ENCODE measurements at places on chromosomes 1 and 21.

DNA sequence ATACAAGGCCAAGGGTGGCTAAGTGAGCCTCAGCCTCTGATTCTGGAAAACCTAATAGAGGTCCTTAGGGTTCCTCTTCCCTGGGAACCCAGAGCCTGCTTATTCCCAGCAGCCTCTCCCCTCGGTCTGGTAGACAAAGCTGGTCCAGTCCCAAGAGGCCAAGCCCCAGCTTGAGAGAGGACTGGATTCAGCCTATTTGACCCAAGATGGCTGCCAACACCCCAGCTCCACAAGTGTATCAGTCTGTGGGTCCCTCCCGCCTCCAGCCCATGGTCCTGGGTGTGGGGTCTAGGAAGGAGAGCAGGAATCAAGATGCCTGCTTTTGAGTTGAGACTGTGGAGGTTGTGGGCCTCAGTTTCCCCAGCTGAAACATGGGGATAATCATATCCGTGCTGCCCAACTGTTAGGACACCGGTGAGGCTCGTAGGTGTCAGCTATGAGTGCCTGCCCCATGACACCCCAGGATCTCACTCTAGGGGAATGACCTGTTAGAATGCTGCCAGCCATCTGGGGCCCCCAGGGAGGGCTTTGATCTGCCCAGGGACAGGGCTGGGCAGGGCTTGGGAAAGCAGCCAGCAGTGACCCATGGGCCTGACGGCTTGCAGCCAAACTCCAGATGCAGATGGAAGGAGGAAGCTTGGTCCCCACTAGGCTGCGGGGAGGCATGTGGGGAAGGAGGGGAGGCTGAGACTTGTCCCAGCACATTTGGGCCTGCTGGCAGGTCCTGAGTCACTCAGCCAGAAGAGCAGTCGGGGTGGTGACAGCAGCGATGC lies 45.4 kb downstream of the NUAK2 start:
- no peak for DNase-seq

DNA sequence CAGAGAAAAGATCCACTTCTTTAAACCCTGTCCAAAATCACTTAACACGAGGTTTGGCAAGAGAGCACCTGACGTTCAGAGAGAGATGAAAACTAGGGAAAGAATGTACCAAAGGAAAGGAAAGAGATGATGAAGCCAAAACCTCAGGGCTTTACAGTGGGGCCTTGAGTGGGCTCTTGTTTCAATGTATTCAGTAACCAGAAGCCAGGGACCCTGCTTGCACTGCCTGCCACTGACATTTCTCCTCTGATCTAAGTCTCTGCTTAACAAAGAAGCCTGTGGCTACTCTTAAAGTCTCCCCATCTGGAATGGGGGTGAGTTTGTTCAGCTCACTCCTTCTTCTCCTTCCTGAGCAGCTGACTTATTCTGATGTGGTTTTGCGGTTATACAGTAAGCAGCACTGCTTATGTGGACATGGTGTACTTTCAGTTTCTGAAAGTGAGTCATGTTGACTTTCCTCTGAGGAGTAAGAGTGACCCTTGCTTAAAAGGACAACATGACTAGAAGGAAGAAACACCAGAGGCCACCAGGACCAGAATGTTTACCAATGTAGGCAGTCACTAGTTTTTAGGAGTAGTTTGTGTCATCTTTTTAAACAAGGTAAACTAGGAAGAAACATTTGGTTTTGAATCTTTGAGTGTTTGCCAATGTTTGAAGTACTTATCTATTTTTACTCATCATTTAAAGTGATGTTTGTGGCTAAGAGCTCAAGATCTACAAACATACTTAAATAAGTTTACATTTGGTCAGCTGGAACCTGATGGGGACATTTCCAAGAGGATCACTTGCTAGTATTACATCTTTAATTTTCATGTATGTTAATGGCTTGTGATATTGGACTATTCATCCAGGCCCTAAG lies 87.4 kb downstream of the FASLG start:
- DNase-seq = no peak

DNA sequence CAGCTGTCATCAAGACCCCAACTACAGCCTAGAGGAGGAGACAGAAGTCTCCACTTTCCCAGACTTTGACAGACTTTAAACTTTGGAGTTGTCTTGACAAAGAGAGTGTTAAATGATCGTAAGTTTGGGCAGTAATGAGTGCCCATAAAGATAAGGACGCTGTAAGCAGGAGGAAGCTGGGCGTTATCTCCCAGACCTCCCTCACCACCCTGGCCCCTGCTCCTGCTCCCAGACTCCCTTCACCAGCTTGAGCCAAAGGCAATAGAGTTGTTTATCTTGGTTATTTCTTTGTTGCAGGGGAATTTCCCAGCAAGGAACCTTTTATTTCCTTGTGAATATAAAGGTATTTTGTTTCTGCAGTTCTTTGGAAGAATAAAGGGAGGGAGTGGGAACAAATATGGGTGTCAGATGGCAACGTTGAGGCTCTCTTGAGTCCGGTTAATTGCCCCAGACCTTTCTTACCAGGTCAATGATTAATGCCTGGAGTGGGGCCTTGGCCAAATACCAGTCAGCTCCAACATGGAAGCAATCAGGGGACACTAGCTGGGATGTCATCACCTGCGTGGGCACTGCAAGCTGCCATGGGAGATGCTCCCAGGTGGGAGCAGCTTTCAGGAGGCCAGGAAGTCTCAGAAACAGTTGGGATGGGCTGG lies 4.4 kb downstream of the PIGR start:
- DNase-seq = no peak

GRCh38 chr1:61110554-61110953 lies 28.2 kb downstream of the NFIA start:
- DNase-seq = no peak
